ENCODE measurements at places on chromosomes 2 and 18.

DNA sequence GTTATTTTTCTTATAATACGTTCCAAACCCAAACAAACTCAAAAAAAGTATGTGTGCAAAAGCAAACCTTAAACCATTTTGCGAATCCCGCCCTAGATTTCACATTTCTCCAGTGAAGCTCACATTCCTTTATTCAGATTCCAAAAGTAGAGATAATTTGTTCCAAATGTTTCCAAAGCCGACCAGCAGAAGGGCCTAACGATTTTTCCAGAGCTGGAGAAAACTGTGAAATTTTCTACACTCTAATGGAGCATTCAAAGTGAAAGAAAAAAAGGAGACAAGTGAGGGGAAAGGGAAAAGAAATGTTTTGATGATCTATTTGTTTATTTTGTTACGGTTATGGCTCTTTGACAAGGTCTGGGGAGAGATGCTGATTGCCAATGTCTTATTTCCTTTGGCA lies 286.5 kb upstream of the SLC14A2 start:
- DNase-seq = no peak

DNA sequence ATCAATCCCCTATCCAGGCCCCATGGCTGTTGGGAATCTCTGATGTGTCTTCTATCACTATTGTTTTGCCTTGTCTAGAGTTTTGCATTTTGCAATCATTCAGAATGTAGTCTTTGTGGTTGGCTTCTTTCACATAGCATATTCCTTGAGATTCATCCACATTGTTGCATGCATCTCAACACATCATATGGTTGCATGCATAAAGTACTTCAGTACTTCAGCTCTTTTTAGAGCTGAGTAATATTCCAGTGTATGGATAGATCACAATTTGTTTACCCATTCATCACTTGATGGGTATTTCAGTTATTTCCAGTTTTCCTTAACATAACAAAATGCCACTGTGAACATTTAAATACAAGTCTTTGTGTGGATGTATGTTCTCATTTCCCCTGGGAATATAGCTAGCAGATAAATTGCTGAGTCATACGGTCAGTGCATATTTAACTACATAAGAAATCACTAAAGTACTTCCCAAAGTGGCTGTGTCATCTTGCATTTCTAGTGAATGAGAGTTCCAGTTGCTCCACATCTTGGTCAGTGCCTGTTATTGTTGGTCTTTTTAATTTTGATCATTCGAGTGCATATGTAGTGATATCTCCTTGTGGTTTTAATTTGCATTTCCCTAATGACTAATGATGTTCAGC lies 138.8 kb downstream of the BCL11A start:
- no peak for DNase-seq

- DNase-seq = no peak
Observed at GRCh38 chr2:41853427-41854191, 194.2 kb upstream of the PKDCC start.

DNA sequence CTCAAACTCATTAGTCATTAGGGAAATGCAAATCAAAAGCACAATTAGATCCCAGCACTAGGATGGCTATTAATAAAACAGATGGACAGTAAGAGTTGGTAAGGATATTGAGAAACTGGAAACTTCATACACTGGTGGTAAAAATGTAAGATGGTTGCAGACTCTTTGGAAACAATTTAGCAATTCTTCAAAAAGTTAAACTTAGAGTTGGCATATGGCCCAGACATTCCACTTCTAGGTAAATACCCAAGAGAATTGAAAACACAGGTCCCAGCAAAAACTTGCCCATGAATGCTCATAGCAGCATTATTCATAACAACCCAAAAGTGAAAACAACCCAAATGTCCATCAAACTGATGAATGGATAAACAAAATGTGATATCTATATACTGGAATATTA lies 84.9 kb upstream of the ZFP36L2 start:
- DNase-seq = no peak

GRCh38 chr2:57296795-57297517 lies 749.6 kb upstream of the VRK2 start:
- no peak for DNase-seq

DNA sequence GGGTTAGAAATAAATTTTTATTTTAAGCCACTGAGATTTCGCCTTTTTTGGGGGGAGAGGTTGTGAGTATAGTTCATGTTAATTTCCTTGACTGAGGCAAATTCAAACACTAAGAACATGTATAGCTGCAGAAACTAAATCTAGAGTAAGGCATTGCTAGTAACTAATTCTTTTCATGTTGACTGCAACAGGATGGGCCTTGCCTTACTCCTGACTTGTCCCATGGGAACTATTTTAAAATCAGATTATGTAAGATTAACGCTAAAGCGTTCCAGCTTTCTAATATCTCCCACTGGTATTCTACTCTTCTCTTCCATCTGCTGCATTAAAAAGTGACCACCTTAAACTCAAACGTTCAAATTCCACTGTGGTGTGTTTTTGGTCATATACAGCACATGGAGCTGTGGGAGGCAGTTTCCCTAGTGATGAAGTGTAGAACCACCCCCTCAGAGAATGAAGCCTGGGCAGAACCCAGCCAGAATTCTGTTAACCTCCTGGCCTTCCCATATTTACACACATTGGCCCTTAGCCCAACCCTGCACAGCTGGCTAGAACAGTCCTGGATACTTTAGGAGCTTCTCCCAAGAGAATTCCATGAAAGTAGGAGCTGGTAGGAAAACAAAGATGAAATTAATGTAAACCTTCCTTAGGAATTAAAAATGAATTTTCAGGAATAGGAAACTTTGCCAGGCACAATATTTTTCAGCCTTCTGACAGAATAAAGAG lies 687.8 kb downstream of the SLC4A3 start:
- DNase-seq = no peak

DNA sequence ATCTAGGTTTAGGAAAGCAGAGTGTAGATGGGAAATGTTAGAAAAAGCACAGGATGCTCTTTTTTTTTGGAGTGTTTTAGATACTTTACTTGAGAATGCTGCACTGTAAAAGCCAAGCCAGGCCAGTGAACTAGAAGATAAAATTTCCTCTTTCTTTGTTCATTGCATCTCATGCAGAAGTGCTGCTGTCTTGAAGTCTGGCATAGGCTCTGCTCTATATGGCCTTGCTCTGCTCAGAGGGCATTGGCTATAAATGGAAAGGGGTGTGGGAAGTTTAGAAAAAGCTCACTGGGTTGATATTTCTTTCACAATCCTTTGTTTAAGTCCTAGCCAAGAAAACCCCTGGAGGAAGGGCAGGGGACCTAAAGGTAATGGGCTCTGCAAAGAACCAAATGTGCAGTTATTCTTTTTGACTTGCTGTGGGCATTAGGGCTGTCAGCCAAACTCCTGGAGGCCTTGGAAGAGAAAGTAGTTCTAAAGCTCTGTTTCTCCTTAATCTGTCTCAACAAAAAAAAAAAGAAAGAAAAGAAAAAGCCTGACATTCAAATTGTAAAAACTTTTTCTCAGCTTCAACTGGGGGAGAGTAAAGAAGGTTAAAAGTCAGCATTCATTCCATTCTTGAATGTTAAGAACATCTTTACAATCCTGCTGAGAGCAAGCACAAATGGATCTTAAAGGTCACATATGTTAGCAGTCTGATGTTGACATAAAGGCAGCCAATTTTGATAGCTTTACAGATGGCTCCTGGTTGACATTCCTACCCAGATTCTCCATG lies 338.3 kb downstream of the GULP1 start:
- no peak for DNase-seq

DNA sequence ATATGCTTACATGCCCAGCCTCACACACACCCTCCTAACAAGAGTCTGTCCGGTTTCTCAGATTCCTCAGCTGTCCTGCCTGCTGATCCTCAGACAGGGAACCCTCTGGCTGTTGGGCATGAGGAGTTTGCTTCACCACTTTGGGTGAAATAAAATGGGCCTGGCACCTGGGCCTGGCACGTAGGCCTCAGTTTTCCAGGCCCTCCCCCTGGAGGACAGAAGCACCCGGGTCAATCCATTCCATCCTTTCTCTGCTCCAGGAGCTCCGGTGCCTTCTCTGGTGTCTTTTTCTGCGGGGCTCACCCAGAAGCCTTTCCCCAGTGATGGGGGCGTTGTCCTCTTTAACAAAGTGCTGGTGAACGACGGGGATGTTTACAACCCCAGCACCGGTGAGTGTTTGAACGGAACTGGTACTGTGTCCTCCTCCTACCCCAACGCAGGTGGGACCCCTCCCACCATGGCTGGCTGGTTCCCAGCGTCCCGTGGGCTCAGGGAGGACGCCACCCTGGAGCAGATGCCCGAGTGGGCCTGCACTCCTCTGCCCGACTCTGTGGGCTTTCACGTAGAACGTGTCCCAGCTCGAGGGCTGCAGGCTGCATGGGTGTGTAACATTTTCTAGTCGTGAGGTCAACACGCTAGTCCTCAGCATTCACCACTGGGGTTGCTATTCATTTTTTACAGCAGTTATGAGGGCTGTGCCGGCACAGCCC lies 62.8 kb downstream of the EMILIN2 start:
- DNase-seq = no peak

GRCh38 chr18:14978962-14979535 lies 231.1 kb downstream of the ANKRD30B start:
- DNase-seq = no peak

DNA sequence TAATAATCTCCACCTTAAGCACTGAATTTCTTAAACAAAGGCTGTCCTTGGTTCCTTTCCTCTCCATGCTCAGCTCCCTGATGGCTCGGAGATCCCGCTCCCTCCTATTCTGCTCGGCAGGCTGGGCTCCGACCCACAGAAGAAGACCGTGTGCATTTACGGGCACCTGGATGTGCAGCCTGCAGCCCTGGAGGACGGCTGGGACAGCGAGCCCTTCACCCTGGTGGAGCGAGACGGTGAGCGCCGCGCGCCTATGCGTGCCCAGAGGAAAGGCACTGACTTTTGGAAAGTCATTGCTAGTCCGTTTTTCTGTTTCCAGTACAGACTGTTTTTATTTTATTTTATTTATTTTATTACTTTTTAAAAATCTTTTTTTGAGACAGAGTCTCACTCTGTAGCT lies 9.6 kb downstream of the CNDP2 start:
- no peak for DNase-seq

GRCh38 chr2:118846442-118846952 lies 951 bp downstream of the EN1 start:
- no peak for DNase-seq

GRCh38 chr2:26901326-26902183 lies 53.6 kb downstream of the DPYSL5 start:
- DNase-seq = peak; percentile 31
